PC-9 (cell line): ENCODE measurements at places on chromosomes 5 and 9.

DNA sequence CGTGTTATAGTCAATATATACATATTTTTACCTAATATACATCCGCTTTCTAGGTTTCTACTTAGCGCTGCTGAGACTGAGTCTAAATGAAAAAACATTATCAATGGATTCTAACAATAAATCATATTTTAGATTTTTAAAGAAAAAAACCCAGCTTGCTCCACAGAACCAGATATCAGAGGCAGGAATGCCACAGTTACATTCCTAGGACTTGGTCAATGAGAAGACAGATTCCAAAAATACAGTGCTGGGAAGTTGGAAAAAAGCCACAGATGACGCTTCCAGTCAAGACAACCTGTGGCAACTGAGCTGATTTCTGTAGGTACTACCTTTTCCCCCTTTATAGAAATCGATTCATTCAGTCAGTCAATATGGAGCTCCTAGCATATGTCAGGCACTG lies 577 bp upstream of the CCDC112 start:
- no peak overlapping the region for H3K27ac ChIP-seq
- H3K27me3 ChIP-seq: no peaks in the 10 kb centered on the region
- no peak for DNase-seq
- H3K4me1 ChIP-seq: peaks cover 10% of the 10 kb centered on the region
- H3K4me3 ChIP-seq: no peak overlapping the region
- no peaks in the 10 kb centered on the region for H3K36me3 ChIP-seq

- no peaks in the 10 kb centered on the region for H3K4me1 ChIP-seq
- DNase-seq: no peak
- H3K36me3 ChIP-seq: no peaks in the 10 kb centered on the region
- H3K27ac ChIP-seq: no peak overlapping the region
- no peaks in the 10 kb centered on the region for H3K27me3 ChIP-seq
- H3K4me3 ChIP-seq: no peak overlapping the region
Observed at GRCh38 chr5:98813755-98814154, 40.3 kb downstream of the RGMB start.

DNA sequence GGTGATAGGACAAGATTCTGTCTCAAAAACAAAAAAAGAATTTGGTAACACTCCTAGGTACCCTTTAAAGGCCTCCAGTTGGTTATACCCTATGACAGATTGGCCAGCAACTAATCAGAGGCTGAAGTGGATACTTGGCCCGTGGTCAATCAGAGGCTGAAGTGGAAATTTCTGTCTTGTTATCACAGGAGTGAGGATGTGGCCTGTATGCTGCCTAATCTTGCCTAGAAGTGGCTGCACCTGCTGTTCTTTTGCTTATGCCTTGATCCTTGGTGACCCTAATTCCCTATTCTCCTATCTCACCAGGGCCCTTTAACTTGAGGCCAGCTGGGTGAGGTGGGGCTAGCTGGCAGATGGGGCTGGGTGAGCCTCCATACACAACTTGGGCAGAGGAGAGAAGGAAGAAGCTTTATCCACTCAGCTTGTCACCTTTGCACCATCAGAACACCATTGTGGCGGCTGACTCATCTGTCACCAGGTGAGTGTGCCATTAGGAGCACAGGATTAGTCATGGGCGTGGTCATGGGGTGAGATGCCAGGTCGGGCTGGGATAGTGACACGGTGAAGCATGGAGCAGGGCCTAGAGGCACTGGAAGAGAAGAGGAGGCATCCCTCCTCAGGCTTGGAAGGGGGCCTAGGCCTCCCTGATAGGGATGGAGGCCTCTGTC lies 41.5 kb downstream of the SAR1B start:
- no peaks in the 10 kb centered on the region for H3K36me3 ChIP-seq
- H3K27ac ChIP-seq: peak overlapping the region; percentile 82
- H3K4me3 ChIP-seq: no peak overlapping the region
- H3K4me1 ChIP-seq: peaks cover 34% of the 10 kb centered on the region
- no peaks in the 10 kb centered on the region for H3K27me3 ChIP-seq

DNA sequence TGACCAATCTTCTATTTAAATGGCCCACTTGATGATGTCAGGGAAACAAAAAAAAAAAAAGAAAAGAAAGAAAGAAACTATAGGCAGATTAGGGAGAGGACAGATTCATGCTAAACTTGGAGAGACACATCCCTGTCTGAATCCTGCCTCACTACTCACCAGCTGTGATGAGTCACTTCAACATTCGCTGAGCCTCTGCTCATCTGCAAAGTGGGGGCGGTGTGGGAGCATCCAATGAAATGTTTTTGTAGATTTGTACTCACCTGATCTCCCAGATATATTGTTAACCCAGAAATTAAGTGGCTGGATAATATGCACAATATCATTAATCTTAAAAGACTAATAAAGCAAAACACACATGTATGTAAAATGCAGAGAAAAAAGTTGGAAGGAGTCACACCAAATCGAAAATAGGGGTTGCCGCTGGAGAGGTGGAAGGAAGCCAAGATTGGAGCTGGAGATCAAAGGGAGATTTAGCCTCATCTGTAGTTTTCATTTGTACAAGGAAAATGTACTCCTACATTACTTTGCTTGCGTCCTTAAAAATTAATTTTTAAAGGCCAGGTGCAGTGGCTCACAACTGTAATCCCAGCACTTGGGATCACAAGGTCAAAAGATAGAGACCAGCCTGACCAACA lies 17.0 kb upstream of the ERGIC1 start:
- H3K27ac ChIP-seq: no peak overlapping the region
- DNase-seq: no peak
- H3K4me1 ChIP-seq: no peaks in the 10 kb centered on the region
- H3K4me3 ChIP-seq: no peak overlapping the region

DNA sequence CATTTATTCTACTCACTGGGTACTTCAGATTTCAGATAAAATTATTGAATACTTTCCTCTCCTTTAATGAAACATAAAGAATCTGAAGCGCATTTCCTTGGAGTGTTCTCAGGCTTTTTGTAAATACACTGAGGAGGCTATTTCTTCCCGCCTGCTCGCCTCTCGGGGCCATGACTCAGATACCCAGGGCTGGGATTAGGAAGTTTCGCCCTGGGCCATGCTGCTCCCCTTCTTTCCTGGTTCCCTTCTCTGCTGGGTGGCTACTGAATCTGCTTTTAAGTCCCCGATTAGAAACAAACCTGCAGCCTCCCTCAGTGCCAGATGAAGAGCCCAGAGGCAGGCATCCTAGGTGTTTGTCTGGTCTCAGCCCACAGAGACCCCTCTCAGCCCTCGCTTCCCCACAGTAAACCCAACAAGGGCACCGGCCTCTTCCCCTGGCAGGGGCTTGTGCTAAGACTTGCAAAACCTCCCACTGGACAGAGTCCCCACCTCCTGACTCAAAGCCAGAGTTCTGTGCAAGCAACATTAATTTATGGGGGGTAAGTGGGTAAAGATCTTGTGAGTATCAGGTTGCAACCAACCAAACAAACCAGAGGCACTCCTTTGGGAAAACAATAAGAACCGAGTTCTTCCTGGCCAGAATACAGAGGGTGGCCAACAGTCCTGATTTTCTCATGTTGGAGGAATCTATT lies 30.7 kb upstream of the IRX1 start:
- no peaks in the 10 kb centered on the region for H3K36me3 ChIP-seq
- H3K4me3 ChIP-seq: no peak overlapping the region
- no peak for DNase-seq
- no peaks in the 10 kb centered on the region for H3K4me1 ChIP-seq
- peaks cover 26% of the 10 kb centered on the region; the same call in 1 of the 2 replicates for H3K27me3 ChIP-seq

DNA sequence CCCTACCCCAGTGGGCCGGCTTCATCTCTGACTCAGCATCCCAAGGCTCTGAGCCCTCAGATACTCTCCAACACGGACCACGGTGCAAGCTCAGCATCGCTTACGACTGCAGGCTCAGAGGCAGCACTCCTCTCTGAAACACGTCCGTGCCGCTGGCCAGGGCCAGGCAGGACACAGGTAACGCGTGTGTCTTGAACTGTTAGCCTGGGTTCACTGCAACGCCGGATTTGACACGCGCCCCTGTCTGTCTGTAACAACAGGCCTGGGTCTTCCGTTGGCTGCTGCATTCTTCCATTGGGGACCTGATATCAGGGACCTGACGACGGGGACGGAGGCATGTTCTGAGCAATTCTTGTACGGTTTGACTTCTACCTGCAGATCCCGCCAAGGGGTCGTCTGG lies 6.4 kb downstream of the SLC6A3 start:
- H3K4me3 ChIP-seq: no peak overlapping the region
- no peak overlapping the region for H3K27ac ChIP-seq
- peaks cover 97% of the 10 kb centered on the region for H3K27me3 ChIP-seq
- no peaks in the 10 kb centered on the region for H3K36me3 ChIP-seq

DNA sequence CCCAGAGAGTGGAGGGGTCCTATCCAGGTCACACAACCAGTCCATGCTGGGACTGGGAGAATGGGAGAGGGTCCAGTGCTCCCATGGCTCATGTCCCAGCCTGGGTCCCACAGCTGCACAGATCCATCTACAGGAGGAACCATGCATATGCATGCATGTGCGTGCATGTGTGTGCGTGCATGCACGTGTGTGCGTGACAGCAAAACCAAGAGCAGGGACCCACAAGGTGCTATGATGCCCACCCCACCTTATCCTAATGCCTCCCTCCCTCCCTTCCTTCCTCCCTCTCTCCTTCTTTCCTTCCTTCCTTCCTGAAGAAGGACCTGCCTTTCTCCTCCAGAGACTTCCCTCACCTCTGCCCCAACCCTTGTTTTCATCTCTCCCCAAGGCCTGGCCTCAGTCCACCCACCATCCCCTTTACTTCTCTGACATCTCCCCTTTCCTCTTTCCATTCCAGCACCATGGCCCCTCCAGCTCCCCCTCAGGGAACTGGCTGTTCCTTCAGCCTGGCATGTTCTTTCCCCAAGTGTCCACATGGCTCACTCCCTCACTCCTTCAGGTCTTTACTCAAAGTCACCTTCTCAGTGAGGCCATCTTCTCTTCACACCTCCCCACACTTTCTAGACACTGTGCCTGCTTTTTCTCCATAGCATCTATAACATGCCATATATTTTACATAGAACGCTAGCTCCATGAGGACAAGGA lies 21.8 kb downstream of the AQP7 start:
- H3K36me3 ChIP-seq: no peaks in the 10 kb centered on the region
- H3K4me1 ChIP-seq: peaks cover 1% of the 10 kb centered on the region; the same call in 1 of the 2 replicates
- DNase-seq: no peak
- H3K27ac ChIP-seq: no peak overlapping the region
- no peak overlapping the region for H3K4me3 ChIP-seq

DNA sequence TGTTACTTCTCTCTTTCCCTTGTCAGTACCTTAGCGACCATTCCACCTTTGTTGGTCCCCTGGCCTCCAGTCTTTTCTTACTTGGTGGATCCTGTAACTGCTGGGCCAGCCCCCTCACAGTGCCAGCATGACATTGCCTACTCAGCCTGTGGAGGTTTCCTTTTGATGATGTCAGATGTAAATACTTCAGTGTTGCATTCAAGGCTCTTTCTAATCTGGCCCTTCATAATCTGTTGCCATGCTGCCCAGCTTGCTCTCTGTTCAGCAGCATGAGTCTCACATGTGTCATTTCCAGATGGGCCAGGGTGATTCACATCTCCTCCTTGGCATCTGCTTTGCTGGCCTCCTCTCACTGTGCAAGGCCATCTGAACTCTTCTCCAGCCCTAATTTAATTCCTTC lies 57.1 kb downstream of the MAST4 start:
- H3K27me3 ChIP-seq: no peaks in the 10 kb centered on the region
- H3K27ac ChIP-seq: no peak overlapping the region
- no peak overlapping the region for H3K4me3 ChIP-seq
- H3K36me3 ChIP-seq: no peaks in the 10 kb centered on the region
- DNase-seq: no peak

GRCh38 chr5:160398806-160399205 lies 1.0 kb downstream of the FAM200C start:
- H3K36me3 ChIP-seq: 0 out of 2 replicates have a peak, but pooled peaks cover 4% of the 10 kb centered on the region
- DNase-seq: no peak
- peaks cover 11% of the 10 kb centered on the region for H3K4me1 ChIP-seq
- no peak overlapping the region for H3K27ac ChIP-seq
- H3K4me3 ChIP-seq: peak overlapping the region; percentile 60

GRCh38 chr9:16138561-16139491 lies 586.0 kb downstream of the CCDC171 start:
- no peak overlapping the region for H3K4me3 ChIP-seq
- no peaks in the 10 kb centered on the region for H3K36me3 ChIP-seq
- no peaks in the 10 kb centered on the region for H3K27me3 ChIP-seq
- H3K4me1 ChIP-seq: no peaks in the 10 kb centered on the region

DNA sequence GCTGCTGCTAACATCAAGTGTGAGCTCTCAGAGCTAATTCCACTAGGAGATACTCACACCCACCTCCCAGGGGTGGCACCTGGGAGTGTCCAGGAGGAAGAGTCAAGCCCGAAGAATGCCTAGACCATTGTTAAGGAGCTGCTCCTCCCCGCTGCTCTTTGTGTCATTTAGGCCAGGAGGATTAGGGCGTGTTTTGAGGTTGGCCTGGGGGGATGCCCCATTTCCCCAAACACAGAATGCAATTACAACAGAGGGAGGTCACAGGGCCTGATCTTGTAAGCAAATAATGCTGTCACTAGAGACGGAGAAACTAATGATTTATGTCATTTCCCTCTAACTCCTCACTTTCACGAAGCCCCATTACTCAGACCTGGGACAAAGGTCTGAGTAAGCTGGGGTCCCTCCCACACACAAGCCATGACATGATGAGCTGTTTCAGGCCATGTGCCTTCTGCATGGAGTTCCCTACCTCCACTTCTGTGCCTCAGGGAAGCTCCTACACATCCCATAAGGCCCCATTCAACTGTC lies 312.5 kb downstream of the ACTL7B start:
- H3K27ac ChIP-seq: peak overlapping the region; percentile 73
- H3K4me1 ChIP-seq: peaks cover 24% of the 10 kb centered on the region
- peak; percentile 92 for DNase-seq
- H3K4me3 ChIP-seq: no peak overlapping the region; the same call in 1 of the 2 replicates
- no peaks in the 10 kb centered on the region for H3K36me3 ChIP-seq
- no peaks in the 10 kb centered on the region for H3K27me3 ChIP-seq

GRCh38 chr9:93452710-93453046 lies 703 bp downstream of the FAM120AOS start:
- H3K4me3 ChIP-seq: peak overlapping the region; percentile 74
- peaks cover 31% of the 10 kb centered on the region for H3K4me1 ChIP-seq
- H3K36me3 ChIP-seq: peaks cover 12% of the 10 kb centered on the region

DNA sequence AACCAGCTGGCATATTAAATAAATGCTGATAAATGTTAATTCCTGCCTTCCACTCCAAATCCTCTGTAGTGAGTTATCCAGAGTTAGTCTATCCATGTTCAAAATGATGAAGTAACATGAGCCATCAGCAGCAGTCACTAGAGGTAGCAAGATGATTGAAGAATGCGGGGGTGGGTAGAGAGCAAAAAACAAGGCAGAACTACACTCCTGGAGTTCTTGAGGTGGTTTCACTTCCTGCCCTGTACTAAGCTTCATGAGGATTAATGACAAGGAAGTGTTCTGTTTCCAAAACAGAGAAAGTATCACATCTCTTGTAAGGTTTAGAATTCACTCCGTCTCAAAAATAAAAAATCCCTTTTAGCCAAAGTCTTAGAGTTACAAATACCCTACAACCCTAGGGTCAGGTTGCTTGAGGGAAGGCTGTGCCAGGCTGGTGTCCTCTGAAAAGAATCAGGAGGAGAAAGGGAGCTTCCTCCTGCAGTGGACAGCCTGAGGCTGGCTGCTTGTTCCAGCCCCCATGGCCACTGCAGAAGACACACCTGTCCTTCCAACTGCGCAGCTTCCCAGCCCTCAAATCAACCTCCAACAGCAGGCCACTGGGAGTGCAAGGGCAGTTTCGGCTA lies 180.2 kb downstream of the DENND1A start:
- H3K27ac ChIP-seq: no peak overlapping the region
- no peak for DNase-seq
- H3K27me3 ChIP-seq: no peaks in the 10 kb centered on the region
- H3K4me1 ChIP-seq: no peaks in the 10 kb centered on the region
- no peaks in the 10 kb centered on the region; the same call in 1 of the 2 replicates for H3K36me3 ChIP-seq
- H3K4me3 ChIP-seq: no peak overlapping the region

- H3K4me3 ChIP-seq: no peak overlapping the region
- H3K36me3 ChIP-seq: no peaks in the 10 kb centered on the region
- H3K27ac ChIP-seq: no peak overlapping the region
- H3K27me3 ChIP-seq: no peaks in the 10 kb centered on the region
Observed at GRCh38 chr9:116218399-116218798, 64.8 kb downstream of the PAPPA start.
